Stimulated activated CD4-positive, alpha-beta T cell treated with anti-CD3 and anti-CD28 coated beads, Interleukin-12 subunit alpha, Interleukin-12 subunit beta, amount 100 ng/mL, for 48 hours (primary cell): ENCODE measurements at places on chromosomes 12 and 14.

DNA sequence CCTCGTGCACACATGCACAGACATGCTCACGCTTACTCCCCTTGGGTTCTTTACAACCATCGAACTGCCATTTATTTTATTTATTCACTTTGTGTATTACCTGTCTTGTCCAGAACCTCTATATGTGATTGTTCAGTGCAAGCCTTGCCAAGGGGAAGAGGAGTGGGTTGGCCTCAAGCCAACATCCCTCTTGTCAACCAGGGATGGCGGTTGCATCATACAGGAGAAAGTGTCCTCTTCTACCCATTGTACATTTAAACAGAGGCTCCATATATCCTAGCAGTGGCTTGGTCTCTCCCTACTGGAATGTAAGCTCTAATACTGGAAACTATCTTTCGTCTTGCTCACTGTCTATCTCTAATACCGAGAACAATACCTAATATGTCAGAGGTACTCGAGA lies 108.4 kb downstream of the C12orf42 start:
- DNase-seq: no peak

DNA sequence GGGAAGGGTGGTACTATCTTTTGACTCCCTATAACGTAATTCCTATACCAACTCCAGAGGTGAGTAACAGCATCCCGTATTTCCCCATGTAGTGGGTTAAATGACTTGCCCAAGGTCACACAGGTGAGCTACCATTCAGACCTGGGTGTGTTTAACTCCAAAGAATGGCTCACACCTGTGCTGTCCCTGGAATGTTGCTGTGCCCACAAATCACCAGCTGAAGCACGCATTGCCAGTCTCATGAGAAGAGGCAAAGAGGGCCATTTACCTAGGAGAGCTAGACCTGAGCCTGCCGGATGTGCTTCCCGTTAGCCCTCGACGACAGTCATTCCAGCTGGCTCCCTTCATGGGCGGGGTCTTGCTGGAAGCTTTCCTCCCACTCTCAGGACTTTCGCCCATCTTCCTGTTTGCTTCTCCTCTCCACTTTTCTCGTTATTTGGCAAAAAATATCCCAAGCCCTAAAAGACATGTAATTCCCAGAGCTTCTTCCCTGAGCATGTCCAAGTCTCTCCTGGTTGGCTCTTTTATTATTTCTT lies 106.6 kb upstream of the VASH1 start:
- DNase-seq: no peak

DNA sequence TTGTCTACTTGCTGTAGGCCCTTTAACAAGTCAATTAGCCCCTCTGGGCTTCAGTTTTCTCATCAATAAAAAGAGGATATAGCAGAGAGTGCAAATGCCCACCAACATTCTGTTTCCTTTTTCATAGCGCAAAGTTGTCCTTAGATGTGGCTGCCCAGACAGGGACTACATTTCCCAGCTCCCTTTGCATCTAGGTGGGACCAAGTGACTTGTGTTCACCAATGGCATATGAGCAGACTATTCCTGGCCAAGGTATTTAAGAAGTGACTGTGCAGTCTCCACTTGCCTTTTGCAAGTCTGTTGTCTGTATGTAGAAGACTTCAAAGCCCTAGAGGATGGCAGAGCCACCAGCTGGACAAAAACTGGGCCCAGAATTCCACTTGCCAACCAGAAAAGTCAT lies 59.7 kb downstream of the DAO start:
- DNase-seq: no peak

DNA sequence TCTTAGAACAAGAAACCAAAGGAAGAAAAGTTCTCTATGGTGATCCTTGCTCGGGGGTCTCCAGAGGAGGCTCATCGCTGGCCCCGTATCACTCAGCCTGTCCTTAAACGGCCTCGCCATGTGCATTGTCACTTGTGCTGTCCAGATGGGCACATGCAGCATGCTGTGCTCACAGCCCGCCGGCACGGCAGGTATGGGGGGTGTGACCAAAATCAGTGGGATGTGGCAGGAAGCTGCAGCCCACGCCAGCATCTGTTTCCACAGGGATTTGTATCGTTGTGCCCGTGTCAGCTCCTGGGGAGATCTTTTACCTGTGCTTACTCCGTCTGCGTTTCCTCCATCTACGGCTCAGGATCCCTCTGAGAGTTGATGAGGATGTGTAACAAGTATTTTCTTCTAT lies 2.6 kb upstream of the SLC39A2 start:
- no peak for DNase-seq

DNA sequence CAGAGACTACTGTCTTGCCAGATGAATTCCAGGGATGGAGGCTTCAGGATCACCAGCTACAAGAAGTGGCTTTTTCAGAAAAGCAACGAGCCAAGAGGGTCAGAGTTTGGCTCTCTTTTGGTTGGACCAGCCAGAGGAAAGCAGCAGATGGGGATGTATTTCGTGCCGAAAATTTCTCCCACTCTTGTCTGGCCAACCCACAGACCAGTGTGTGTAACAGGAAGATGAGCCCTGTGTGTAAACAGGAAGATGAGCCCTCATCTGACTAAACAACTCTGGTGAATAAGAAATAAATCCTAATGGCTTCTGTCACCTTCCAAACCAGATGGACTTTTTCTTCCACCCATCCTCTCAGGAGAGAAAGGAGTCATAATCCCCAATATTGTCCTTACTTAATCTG lies 13.1 kb downstream of the GPR68 start:
- no peak for DNase-seq
